NCI-H69 (cell line): ENCODE measurements at places on chromosomes 12 and 14.

GRCh38 chr12:127761880-127762279, 505.1 kb upstream of the TMEM132C start:
- no peak for DNase-seq

DNA sequence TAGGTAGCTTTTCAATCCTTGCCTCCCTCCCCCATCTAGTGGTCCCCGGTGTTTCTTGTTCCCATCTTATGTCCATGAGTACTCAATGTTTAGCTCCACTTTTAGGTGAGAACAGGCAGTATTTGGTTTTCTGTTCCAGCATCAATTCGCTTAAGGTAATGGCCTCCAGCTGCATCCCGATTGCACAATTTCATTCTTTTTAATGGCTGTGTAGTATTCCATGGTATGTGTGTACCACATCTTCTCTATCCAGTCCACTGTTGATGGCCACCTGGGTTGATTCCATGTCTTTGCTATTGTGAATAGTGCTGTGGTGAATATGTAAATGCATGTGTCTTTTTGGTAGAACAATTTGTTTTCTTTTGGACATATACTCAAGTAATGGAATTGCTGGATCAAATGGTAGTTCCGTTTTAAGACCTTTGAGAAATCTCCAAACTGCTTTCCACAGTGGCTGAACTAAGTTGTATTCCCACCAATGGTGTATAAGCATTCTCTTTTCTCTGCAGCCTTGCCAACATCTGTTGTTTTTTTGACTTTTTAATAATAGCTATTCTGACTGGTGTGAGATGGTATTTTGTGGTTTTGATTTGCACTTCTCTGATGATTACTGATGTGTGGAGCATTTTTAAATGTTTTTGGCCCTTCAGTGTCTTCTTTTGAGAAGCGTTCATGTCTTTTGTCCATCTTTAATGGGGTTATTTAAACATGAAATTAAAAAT, 34.2 kb upstream of the ASPG start:
- DNase-seq, result no peak

DNA sequence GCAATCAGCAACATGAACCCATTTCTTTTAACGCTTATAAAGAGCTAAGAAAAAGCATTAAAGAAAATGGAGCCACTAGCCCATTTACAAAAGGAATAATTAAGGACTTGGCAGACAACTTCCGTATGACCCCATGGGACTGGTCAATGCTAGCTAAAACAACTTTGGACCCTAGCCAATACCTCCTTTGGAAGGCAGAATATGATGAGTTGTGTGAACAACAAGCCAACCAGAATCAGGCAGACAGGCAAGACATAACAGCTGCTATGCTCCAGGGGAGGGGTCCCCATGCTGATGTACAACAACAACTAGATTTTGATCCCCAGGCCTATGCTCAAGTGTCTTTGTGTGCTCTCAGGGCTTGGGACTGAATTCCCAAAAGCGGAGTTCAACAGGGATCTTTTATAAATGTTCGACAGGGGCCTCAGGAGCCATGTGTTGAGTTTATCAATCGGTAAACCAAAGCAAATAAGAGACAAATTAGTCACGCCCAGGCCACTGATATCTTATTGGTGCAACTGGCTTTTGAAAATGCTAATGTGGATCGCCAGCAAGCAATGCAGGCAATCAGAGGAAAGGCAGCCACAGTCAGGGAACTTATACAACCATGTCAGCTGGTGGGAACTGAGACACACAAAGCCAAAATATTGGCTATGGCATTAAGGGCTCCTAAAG, 254.4 kb upstream of the DIO2 start:
- peak; percentile 98 for DNase-seq

- no peak for DNase-seq
Measured at GRCh38 chr14:51424561-51425251, 184.7 kb downstream of the TMX1 start.

DNA sequence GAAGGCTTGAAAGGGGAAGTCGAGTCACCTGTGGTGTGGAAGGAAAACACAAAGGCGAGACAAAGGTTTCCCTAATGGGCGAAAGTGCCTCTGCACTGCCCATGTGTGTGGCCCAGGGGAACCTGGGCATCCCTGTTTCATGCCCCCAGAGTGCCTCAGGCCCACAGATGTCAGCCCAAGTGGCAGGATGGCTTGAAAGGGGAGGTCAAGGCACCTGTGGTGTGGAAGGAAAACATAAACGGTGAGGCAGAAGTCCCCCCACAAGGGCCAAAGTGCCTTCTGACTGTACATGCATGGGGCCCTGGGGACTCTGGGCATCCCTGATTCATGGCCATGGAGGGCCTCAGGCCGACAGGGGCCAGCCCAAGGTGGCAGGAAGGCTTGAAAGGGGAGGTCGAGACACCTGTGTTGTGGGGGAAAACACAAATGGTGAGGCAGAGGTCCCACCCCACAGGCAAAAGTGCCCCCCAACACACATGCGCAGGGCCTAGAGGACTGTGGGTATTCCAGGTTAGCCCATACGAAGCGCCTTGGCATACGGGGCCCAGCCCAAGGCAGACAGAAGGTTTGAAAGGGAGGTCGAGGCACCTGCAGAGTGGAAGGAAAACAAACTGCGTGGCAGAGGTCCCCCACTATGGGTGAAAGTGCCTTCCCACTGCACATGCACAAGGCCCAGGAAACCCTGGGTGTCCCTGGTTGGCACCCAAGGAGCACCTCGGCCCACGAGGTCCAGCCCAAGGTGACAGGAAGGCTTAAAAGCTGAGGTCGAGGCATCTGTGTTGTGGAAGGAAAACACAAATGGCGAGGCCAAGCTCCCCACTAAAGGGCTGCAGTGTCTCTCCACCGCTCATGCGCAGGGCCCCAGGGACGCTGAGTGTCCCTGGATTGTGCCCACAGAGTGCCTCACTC, 382.3 kb downstream of the ALG10 start:
- no peak for DNase-seq

- DNase-seq, result peak; percentile 83
Measured at GRCh38 chr14:74362361-74362915, 14.2 kb downstream of the VRTN start.

- peak; percentile 39 for DNase-seq
Measured at GRCh38 chr12:50926415-50926814, 25.9 kb upstream of the HIGD1C start.

DNA sequence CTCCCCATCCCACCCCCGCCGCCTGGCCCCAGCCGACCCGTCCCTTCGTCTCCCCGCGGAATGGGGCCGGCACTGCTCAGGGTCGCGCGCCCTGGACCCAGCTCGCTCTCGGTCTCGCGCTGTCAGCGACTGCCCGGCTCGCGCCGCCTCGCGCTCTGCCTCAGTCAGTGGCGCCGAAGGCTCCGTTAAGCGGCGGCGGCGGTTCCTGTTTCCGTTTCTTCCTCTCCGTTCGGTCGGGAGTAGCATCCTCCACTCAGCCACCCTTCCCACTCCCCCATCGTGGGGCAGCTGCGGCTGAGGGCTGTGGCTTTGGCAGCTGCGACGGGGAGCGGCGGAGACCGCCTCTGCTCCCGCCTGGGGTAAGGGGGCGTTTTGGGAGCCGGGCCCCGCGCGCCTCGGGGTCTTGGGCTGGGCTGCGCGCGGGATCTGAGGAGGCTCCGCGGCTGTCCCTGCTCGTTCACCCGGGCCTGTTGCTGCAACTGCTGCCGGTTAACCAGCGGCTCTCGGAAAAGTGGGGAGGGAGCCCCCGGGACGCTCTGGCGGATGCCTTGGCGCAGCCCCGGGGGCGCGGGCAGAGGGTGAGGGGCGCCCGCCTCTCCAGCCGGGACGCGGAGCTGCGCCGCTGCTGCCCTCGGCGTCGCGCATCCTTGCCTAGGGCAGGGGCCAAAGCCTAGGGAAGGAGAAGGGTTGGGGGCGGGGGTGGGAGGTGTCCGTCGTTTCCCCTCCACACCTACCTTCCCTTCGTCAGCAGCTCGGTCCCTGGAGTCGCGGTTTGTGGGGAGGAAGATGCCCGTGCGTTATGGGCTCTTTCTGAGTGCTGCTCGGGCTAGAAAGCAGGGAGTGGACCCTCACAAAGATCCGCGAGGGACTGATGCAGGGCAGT, 567 bp downstream of the FUT8 start:
- peak; percentile 94 for DNase-seq

GRCh38 chr12:1865284-1865866, 45.0 kb downstream of the LRTM2 start:
- DNase-seq, result no peak

DNA sequence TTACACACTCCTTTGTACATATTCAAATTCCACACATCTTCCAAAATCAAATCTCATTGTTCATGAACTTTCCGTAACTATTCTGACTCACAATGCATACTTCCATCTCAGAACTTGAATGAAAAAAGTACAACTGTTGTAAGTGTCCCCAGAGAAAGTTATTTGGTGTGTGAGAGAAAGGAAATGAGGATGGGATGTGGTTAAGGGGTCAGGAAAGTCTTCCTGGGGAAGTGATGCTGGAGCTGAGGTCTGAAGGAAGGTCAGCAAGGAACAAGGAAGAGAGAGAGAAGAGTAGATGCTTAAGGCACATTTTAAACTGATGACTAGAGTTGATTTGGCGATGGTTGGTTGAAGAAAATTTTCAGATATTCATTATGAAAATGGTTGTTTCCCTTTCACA, 340.0 kb upstream of the STXBP6 start:
- DNase-seq, result no peak

- peak; percentile 40 for DNase-seq
Measured at GRCh38 chr14:87494010-87494409, 499.0 kb downstream of the GALC start.

DNA sequence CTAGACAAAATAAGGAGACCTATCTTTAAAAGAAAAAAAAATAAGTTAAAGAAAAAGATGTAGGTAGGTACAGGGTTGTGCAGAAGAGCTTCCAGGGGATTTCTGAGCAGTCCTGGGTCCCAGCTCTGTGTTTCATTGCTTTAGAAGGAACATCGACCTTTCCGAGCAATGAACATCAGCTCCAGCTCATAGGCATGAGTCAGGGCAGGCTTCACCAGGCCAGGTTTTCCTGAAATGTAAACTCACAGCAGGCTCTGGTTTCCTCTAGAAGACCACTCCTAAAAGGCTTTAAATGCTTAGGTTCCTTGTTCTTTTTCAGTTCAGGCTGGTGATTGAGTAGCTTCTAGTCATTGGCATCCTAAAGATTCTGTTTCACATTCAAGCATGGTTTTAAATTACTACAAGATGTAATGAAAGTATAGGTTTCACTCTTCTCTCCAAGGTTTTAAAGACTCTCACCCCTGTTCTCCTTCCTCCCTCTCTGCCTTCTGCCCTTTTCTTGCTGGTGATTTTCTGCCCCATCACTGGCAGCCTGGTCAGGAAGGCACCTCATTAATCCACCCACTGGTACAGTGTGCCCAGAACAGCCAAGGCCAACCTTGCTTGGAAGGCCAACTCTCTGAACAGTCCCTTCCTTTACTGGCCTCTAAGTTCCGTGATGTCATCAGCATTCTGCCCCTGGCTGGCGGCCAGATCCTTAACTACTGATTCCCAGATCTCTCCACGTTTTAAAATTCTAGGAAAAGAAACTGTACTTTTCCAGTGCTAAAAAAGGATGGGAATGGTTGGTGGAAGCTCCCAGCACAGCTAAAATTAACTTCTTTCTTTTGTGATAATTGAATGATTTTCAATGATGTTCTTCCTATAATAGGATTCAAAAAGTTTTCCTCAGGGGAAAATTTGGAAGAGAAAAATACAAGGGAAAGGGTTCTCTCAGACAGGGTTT, 109.4 kb upstream of the HIF1A start:
- DNase-seq, result peak; percentile 27

- DNase-seq, result no peak
Measured at GRCh38 chr12:1914114-1914911, 4.1 kb downstream of the CACNA2D4 start.

DNA sequence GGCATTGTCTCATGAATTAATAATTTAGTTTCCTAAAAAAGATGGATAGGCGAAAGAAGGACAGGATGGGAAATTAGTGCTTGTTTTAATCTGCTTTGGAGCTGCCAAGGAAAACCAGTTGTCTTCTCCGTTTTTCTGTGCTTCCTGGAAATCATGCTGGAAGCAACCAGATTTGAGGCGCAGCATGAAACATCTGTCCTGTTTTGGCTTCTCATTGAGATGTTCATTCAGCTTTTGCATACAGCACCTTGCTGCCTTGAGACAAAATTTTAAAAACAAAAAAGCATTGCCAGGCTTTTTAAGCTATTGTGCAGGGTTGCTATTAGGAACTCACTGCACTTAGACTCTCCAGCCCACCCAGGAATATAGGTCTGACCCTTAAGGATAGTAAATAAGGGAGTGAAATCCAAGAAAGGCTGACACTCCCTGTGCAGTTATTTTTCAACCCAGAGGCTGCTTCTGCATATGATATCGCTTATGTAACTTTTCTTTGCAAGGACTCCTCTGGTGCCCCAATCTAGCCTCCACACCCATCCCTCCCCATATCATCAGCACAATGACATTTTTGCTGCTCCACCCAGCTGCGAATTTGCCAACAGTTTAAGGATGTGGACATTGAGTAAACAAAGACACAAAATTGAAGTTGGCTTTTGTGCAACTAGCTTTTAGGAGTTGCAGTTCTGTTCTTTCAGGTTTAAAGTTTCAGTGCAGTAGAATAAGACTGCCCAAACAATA, 46.9 kb upstream of the MDM1 start:
- DNase-seq, result peak; percentile 62

- no peak for DNase-seq
Measured at GRCh38 chr12:125155366-125155765, 90.1 kb downstream of the AACS start.

GRCh38 chr12:126789963-126790362, 1477.0 kb upstream of the TMEM132C start:
- no peak for DNase-seq

GRCh38 chr14:104267895-104268294, 129.5 kb downstream of the KIF26A start:
- no peak for DNase-seq

- DNase-seq, result no peak
Measured at GRCh38 chr14:103319422-103319821, 14.6 kb upstream of the EIF5 start.

- DNase-seq, result peak; percentile 66
Measured at GRCh38 chr14:71716041-71716772, 216.0 kb upstream of the RGS6 start.

DNA sequence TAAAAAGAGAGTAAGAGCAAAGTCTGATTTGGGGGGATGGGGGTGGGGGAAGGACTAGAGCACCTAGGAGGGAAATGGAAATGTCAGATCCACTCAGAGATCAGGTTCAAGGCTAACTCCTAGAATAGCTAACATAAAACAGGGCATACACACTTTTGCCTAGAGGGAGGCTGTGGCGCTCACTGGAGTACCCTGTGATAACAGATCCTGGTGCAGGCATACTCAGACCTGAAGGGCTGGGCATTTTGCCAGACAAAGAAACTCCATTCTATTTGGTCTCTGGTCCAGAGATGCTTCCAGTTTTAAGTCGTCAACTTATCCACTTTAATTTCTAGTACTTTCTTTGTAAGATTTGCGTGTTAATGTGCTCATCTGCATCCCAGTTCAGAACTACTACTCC, 5.8 kb downstream of the CTDSP2 start:
- peak; percentile 59 for DNase-seq
